ENCODE measurements at places on chromosomes 5 and 9.

DNA sequence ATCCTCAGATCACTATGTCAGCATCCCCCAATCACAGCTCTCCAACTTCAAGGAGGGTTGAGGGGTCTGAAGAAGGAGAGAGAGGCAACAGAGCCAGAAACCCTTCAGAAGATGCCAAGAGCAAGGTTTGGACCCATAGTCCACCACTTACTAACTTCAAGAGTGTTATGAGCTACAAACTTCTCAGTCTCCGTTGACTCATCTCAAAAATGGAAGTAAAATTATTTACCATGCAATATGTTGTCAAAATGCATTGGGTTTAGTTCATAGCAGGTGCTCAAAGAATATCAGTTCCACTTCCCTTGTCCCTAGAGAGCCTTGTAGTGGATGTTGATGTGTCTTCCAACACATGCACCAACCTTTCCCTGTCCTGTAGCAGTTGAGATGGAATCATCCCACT is 116.0 kb downstream of the KCNIP1 start:
- no peak for DNase-seq

- DNase-seq = no peak
Observed at GRCh38 chr5:55869847-55870246, 18.7 kb downstream of the IL31RA start.

DNA sequence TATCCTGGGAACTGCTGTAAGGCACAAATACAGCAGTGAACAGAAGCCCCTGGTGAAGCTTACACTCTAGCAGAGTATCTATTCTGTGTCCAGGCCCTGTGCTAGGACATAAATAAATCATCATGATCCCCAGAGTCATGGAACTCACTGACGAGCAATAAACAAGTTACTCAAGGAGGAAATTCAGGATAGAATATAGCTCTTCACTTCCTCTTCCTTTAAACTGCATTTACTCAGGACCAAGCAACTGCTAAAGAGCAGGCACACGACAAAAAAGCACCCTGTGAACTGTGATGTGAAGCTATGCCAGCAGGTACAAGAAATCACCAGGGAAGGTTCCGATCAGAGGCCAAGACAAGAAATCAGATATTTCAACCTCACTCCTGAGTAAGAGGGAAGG is 47.8 kb upstream of the NR5A1 start:
- no peak for DNase-seq

DNA sequence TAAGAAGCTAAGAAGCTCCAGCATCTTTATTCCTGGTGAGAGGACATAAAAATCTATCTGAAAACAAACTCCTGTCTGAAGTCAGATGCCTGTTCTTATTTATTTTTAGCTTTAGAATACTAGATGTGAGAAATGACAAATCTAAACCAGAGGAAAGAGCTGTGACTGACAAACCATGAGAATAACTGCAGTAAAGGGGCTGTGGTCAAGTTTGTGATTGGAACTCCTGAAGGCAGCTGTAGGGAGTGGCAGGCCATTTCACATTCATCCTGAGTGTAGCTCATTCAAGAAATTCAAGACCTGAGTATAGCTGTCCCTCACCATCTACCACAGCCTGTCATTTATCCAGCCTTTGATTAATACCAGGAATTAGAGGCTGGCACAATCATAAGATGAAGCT is 718.8 kb downstream of the BRINP1 start:
- DNase-seq = no peak

DNA sequence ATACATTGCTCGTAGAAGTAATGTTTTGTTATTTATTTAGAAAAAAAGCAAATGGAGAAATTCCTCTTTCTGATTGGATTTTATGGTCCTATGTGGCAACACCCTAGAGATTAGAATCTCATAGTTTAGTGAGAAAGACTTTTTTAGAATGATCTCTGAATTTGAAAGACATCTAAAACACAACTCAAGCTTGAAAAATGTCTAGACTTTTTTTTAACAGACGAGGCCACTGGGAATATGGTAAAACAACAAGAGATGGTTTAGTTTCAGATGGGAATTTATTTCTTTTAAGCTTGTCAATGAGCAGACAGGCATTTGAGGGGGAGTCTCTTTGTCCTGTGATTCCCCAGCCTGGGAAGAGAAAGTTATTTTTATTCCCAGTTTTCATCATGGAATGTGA is 122.1 kb downstream of the NTRK2 start:
- no peak for DNase-seq
